ENCODE measurements at places on chromosomes 4 and X.

DNA sequence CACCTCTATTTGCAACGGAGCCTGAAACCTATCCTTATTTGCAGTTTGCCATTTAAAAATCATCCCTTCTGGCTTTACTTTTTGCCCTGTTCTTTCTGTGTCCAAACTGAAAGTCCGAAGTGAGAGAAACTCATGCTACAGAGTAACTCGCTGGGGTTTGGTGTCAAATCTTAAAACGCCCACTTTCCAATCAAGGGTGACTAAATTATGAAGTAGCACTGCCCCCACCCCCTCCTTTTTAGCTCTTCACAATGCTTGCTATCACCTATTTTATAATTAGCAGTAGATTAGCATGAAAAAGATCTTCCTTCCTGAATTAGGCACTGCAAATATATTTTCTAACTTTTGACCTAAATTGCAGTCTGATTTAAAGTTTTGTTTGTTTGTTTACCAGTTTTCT is 52.5 kb downstream of the VGLL1 start:
- DNase-seq: no peak

DNA sequence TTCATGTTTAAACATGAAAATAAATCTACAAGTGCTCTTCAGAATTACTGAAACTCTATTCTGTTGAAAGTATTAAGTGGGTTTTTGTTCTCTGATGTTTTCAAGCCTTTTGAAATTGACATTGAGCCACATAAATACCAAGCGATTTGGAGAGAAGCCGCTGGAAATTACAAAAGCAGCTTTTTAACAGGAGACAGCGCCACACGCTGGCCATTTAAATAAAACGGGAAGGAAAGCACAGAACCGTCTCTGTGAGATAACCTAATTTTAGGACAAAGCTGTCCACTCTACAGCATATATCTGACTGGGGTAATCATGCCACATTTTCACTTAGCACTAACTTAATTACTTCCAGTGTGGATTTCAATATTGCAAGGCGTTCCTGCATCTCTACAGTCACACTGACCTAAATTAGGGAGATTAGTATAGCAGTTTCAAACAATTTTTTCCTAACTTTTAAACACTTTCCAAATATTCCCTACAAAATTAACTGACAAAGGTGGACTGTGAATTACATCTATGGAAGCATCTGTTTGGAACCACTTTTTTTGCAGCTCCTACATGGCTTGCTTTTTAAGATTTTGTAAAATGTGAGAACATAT is 6.8 kb upstream of the ANOS1 start:
- DNase-seq: no peak

DNA sequence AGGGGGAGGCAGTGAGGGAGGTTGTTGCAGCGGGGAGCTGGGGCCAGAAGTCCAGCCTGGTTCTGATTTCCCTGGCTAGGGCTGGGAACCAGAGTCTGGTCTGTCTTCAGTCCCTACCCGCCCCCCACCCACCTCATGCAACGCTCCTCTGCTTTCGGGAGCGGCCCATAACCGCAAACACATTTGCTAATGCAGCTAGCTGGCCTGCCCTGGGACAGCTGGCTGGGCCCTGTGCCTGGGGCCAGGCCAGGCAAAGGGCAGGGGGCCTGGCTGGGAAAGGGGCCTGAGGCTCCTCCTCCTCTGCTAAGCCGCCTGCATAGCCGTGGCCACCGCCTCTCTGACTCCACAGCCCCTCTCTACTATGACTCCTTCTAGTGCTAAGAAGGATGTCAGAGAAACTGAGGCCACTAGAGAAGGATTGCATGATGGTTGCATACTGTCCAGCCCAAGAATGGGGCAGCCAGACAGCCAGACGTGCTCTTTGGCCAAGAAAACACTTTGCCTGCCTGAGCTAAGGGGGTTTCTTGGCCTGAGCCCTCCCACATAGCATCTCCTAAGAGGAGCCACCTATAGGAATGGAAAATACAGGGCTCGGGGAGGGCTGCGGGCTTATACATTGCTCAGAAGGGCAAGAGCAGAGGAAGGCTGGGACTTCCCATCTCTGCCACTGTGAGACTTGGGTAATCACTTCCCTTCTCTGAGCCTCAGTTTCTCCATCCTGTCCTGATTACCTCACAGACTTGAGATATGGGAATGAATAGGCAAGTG is 76.9 kb downstream of the PJA1 start:
- no peak for DNase-seq

DNA sequence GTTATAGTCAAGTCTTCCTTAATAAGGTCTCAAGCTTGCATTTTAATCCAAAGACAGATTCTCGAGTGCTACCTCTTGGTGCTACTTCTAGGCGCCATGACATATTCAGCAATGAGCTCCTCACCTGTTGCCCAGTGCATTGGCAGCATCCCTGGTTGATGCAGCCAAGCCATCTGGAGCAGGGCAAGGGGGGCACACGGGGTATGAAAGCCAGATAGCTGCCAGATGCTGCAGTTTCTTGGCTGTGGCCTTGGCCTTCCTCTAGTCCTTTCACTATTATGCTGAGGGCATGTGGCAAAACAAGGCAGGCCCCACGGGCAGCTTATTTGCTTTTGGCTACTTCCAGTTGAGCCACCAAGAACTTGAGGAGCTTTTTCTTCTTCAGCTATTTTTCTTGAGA is 168.6 kb upstream of the PGRMC2 start:
- DNase-seq: no peak

GRCh38 chrX:5051831-5052491 is 1176.7 kb downstream of the NLGN4X start:
- peak; percentile 49 for DNase-seq

Measured in brain microvascular endothelial cell (primary cell).